Activated T-cell treated with anti-CD3 and anti-CD28 coated beads, Interleukin-2, amount 50 U/mL, for 4 hours (primary cell): ENCODE measurements at places on chromosomes 7 and 10. TPM values are rescaled to one million over a fixed set of nuclear protein-coding genes. Genes with fewer than 3 reads are reported as not detected.

GRCh38 chr10:67776371-67776770 lies 61.6 kb downstream of the DNAJC12 start:
- DNase-seq, result no peak

GRCh38 chr7:50733552-50733951 lies 49.1 kb downstream of the GRB10 start:
- DNase-seq, result no peak

GRCh38 chr7:12731775-12732174 lies 44.3 kb downstream of the ARL4A start:
- no peak for DNase-seq

GRCh38 chr10:3570855-3571266 lies 214.1 kb downstream of the KLF6 start:
- no peak for DNase-seq

- no peak for DNase-seq
Measured at GRCh38 chr7:128259131-128260061, 18.3 kb downstream of the LEP start.

DNA sequence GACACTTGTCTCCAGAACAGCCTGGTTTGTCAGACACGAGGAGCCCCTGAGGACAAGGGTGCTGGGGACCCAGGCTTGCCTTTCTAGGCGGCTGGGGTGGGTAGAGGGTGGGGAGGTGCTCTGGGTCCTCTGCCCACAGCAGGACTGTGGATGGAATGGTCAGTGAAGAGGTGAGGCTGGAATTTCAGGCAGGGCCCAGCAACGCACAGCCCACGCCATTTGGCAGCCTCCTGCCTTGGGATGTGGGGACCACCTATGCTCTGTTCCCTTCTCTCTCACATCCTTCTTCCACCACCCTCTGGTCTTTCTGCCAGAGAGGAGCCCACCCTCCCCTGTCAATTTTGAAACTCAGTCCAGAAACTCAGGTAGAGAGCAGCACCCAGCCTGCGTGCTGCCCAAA lies 103.2 kb downstream of the CXCL12 start:
- no peak for DNase-seq

The PAX4 gene
- not detected for total RNA-seq

DNA sequence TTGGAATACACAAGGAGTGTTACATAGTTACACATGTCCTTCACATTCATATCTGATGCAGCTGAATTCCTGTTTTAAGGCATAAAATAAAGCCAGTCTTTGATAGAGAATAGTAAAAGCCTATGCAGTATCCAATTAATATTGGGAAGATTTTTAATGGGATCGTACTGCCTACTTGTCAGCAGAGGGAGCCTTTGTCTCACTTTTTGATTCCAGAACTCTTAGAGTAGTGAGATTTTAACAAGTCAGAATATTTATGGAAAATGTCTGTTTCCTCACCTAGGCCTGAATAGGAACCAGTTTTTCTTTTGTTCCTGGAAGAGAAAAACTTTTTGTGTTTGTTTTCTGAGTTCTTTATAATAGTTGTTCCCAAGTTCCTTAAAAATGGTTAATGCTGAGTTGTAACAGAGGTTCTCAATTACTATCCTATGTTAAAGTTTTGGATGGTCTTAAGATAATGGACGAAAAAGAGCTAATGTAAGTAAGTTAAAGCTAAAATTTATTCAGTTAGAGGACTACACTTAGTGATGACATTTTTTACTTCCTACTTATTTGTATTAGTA lies 114.0 kb downstream of the BBS9 start:
- DNase-seq, result no peak

DNA sequence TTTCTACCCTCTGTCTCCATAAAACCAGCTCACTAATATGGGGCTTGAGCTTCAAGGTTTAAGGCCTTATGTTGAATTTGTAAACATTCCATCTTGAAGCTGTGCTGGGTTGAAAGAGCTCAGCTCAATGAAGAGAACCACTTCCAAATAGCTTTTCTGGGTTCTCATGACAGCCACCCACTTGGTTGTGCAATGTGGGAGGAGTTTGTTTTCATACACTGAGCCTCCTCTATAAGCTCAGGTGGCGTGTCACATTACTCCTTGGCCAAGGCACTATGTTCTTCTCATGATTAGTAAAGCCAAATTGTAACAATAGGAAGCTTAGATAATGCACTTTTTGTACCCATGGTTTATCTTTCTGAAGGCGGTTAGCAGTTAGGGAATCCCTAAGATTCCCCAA lies 265.6 kb downstream of the PTEN start:
- DNase-seq, result no peak

DNA sequence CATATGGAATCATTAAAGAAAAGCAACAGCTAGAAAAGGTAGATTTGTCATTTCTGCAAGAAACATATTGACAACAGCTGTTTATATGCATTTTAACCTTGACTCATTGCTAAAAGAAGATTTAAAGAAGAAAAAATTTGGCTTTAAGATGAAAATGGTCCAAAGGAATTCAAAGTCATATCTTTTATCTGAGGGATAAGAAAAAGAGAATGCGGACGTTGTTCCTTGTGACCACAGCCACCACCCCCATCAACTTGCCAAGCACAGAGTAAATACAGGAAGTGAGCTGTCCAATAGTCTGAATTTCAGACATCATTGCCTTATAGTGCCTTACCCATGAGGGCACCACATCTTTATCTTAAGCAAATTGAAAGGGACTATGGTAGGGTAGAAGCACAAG lies 7.3 kb upstream of the CRPPA start:
- DNase-seq, result no peak

DNA sequence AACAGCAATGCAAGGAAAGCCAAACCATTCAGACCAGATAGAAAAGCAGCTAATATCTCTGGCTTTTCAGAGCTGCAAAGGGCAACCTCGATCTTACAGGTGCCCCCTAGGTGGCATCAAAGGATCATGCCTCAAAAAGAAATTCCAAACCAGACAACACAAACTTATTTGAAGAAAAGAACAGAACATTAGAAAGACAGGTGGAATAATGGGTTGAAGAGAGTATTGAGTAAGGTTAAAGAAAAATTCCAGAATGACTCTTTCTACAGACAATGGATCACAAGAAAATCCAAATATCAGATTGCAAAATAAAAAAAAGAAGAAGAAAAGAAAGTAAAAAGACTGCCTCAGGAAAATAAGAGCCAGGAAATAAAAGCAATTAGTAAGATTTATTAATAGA lies 213.7 kb downstream of the ELMO1 start:
- no peak for DNase-seq

DNA sequence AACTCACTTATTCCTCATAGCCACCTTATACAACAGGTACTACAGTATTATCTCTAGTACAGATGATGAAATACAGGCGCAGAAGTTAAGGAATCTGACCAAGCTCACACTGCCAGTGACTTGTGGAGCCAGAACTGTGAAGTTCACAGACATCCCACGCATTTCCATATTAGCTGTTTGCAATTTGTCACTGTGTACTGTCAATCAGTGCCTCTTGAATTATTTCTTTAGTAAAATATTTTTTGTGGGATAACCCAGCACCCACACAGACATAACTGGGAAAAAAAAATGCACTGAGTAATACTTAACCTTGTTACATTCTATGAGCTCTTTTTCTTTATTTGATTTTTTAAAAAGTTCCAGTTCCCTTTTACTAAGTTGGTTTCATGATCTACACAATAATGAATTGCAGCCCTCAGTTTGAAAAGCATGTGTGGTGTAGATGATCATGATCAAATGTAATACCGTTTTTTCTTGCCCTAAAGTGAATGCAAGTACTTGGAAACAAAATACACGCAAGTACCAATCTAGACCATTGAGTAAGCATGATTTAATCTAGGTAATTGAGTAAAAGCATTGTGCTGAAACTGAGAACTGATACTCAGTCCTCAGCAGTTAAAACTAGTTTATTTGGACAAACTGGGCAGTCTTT lies 14.1 kb downstream of the CUL1 start:
- no peak for DNase-seq

GRCh38 chr7:73612598-73613269 lies 11.6 kb downstream of the MLXIPL start:
- DNase-seq, result no peak

The FAM107B gene
- 131 TPM for total RNA-seq

DNA sequence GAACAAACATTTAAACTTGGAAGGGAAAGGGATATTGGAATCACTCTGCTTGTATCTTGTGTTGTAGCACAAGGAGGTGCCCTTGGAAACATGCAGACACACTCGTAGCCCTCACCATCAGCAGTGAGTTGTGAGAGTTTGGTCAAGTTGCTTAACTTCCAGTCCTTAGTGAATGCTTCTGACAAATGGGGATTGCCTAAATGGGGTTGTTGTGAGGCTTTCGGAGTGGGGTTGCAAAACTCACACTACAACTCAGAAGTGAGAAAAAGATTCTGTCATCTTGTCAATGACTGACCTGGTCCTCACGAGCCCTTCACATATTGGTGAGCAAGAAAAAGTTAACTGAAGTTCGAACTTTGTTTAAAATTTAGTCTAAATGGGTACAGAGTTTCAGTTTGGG lies 29.0 kb upstream of the GSDME start:
- DNase-seq, result no peak

The SPDYE1 gene
- total RNA-seq, result not detected

- DNase-seq, result no peak
Measured at GRCh38 chr7:6165075-6165474, 107.3 kb downstream of the CYTH3 start.

GRCh38 chr10:16116404-16117304 lies 256.3 kb upstream of the MINDY3 start:
- DNase-seq, result no peak

- no peak for DNase-seq
Measured at GRCh38 chr7:157616426-157616825, 279.6 kb downstream of the DNAJB6 start.

The TET1 gene
- 0.24 TPM for total RNA-seq

DNA sequence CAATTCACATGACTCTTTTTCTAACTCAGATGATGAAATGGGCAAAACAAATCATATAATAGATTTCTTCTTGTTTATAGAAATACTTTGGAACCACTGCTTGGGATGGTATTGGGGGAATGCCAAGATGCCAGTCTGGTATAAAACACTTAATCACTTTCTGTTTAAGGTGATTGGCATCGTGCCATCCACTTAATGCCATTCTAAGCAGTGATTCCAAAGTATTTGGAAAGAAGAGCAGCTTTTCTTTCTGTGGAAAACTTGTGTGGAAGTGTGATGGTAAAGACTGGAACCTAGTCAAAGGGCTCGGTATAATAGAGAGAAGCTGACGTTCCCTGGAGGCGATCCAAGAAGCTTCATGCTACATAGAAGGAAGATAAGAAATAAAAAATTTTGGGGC lies 120.6 kb downstream of the TMEM26 start:
- no peak for DNase-seq

DNA sequence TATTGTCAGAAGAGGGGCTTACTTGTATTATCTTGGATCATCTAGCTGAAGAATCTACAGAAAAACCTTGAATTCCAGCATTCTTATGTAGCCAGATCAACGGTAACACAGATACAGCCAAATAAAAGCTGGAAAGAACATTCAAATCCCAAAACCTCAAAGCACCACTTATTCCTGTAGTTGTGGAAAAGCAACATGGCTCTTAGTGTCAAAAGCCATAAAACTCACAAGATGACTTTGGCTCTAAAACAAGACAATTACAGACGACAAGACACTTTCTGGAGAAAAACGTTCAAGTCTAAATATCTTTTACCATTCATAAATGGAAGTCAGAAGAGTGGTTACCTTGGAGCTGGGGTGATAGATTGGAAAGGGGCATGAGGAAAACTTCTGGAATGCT lies 173.0 kb downstream of the HERPUD2 start:
- no peak for DNase-seq

DNA sequence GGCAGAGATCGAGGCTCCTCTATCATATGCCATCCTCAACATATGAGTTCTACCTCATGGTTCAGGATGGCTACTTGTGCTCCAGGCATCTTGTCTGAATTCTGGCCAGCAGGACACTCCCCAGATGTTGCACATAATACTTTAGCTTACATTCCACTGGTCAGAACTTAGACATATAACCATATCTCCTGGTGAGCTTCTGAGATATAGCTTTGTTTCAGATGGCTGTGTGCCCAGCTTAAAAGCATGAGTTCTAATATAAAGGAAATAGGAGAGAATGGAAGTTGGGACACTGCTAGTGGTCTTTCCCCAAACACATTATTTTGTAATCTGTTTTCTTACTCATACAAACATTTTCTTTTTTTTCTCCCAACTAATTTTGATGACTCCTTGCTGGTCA lies 50.8 kb upstream of the IFRD1 start:
- no peak for DNase-seq

The RASA4 gene
- 43.7 TPM for total RNA-seq

DNA sequence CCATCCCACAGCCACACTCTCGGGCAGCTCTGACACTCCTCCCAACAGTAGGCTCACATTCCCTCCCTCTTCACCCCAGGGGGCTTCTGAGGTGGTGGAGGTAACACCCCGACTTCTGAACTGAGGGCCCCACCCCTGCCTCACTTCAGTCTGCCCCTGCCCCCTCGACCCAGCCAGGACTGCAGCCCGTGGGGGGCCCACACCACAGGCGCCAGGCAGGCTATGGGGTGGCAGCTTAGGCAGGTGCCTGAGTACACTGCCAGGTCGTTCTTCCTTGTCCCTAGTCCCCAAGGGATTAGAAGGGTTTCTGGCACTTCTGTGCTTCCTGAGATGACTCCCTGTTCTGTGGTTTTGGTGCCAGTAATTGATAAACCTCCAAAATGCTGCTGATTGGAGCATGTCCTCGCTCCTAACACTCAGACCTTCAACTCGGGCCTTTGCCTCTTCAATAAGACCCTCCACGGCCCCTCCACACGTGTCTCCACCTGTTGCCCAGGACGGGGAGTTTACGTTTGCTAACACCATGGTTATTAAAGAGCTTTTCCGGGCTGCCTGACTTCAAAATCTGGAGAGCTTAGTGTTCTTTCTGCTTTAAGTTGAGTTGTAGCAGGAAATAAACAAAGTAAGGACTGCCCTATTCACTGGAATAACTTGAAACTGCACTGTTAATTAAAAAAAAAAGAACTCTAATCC lies 23.8 kb upstream of the LARP4B start:
- DNase-seq, result no peak

The MPP7 gene
- 1.9 TPM for total RNA-seq

The NXPH1 gene
- total RNA-seq, result not detected

The NME8 gene
- not detected for total RNA-seq

The DKK1 gene
- total RNA-seq, result 0.46 TPM

DNA sequence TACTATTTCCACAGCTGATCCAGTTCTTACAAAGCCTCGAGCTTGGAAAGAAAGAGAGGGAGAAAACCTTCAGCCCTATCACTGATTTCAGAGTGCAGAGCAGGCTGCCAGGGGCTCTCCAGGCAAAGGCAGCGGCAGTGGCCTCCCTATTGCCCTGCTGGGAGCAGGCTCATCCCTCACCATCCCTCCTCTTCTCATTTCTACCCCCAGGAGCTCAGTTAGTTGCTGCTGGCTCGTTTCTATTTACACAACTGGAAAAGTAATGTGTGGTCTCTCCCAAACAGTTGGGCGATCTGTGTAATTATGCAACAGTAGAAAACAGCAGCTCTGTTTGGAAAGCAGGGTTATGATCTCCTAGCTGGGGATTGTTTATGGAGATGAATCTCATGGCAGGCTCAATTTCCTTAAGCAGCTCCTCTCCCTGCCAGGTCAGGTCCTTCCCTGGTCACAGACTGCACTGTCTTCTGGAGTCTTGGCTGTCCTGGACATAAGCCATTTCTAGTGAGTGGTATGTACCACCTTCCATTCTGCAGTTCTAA lies 28.7 kb upstream of the TNS3 start:
- DNase-seq, result no peak
